ENCODE measurements at places on chromosomes 2 and 18.

GRCh38 chr2:170883683-170884082 lies 45.4 kb upstream of the GORASP2 start:
- DNase-seq = no peak

DNA sequence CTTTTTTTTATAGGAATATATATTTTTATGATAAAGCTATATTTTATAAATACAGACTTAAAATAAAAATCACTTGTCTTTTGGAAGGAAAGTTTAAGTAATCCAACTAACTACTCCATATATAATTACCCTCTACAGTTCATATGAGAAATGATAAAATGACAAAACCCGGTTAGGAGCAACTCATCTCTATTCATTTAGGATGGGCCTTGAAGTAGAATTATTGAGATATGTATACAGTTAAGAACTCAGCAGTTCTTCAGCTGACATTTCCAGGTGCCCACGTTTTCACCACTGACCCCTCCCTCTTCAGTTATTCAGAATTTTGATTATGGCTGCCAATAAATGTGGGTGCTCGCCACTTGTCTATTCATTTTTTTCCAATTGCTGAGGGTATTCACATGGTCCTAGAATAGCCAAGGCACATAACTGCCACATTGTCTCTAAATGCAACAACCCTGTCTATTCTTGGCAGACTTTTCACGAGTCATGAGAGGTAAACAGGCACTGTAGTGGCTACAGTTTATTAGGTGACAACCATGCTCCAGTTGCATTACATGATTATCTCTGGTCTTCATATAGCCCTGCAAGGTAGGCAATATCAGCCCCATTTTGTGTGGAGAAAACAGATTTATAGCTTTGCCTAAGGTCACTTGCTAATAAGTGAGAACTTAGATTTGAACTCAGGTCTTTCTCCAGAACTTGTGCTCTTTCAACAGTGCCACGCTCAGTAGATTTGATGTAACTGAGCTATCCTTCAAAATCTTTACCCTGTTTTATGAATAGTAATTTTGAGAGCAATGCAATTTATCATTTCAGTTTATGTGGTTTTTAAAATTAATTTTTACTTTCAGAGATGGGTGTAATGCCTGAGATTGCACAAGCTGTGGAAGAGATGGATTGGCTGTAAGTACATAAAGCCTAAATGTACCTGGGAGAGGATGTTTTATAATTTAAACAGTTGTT lies 2.9 kb downstream of the DDX1 start:
- no peak for DNase-seq

DNA sequence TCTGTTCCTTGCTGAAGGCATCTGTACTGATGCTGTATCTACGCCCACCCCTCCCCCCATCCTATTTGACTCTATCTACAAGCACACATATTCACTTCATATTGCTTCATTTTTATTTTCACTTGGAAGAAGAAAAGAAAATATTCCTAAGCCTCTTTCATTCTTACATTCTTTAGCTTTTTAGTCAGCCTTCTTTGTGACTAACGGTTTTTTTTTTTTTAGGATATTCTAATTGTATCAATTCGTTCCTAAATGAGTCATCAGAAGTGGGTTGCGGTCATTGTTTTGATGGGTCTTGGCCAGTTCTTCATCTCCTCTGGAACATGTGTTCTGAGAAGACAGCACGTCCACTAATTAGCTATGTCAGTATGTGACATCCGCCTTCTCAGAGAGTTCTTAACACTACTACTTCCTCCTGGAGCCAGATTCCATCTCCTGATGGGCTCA lies 88.7 kb downstream of the MYO1B start:
- DNase-seq = no peak

DNA sequence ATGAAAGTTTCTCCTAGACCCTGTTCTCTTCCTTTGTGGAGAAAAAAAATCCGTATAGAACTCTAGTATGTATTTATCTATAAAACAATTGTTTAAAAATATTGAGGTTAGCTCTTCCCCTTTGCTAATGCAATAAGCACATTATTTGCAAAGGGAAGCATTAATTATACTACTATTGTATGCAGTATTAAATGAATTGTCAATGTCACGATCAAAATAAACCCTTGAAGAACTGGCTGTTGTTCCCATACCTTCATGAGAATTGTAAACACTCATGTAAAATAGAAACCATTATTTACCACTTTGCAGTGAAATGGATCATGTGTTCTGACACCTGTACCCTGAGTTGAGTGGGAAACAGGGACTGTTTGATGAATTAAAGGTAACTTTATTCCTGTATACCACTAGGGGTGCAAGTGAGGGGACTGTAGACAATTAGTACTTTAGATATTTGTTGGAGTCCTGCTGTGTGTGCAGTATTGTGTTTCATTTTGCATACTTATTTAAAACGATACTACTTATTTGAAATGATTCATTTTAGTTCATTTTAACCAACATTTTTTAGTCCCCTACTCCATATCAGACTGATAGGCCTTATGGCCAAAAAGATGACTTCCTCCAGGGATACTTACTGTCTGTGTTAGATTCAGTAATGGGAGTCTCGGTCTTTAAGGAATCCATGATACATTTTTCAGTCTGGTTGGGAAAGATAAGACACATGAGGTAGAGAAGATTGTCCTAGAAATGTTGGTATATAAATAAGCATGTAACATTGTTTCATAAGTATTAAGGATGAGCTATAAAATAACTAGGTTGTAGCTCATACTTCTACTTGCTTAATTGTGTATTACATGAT lies 7.9 kb downstream of the PKP4 start:
- peak; percentile 56 for DNase-seq

- no peak for DNase-seq
Measured at GRCh38 chr18:6891788-6892187, 162.3 kb downstream of the ARHGAP28 start.

DNA sequence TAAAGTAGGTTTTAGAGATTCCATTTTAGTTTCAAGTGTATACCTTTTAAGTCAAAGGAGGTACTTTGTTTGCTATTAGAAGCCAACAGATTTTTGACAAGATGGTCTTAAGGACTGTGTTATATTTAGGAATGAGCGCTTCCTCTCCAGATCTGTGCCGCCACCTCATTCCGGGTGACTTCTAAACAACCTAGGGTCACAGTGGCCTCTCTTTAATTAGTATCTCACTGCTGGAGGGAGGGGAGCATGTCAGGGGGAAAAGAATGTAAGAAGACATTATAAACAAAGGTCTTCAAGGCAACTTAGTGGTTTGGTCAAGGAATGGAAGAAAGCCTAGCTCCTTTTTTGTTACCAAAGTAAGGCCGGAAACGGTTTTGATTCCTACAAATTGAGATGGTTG lies 67.0 kb downstream of the RBMS1 start:
- DNase-seq = no peak

DNA sequence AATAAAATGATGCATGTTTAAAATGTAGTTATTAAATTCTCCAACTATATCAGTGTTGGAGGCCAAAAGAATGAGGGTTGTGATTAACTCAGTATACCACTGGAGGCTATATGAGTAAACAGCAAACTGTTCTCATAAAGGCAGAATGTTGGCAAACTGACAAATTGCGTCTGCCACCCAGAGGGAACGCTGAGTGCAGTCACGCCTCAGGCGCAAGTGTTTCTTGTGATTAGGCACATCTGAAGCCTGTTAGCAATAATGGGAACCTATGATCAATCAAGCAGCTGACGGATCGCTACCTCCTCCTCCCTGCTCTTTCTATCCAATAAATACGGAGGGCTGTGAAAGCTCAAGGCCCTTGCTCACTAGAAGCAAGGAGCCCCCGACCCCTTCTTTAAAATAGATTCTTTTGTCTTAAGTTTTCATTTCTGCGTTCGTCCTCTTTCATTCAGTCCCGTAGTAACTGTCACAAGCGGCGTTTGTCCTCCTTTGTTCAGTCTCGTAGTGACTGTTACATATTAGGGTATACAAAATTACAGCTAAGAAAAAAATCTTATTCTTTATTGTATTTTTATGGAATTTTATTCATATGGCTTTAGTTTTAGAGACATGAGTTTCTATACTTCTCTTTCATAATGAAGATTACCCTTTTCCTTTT lies 16.3 kb upstream of the RMND5A start:
- no peak for DNase-seq

- no peak for DNase-seq
Measured at GRCh38 chr18:7575465-7576028, 8.4 kb downstream of the PTPRM start.

- no peak for DNase-seq
Measured at GRCh38 chr2:233824373-233824772, 30.0 kb downstream of the HJURP start.

DNA sequence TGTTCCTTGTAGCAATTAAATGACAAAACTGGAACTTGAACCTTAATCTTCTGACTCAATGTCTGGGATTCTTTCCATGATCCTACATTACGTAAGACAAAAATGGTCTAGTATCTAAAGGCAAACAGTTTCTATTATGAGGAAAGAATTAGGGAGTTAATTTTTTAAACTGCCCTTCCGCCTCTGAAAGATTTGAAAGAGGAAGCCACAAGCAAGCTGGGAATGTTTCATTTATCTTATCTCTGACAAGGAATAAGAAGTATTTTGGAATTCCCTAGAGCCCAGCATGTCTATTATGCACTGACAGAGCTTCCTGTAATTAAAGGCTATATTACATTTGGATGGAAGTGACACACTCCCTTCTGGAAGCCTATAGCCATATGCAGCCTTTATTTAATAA lies 558.8 kb upstream of the CDH2 start:
- no peak for DNase-seq

DNA sequence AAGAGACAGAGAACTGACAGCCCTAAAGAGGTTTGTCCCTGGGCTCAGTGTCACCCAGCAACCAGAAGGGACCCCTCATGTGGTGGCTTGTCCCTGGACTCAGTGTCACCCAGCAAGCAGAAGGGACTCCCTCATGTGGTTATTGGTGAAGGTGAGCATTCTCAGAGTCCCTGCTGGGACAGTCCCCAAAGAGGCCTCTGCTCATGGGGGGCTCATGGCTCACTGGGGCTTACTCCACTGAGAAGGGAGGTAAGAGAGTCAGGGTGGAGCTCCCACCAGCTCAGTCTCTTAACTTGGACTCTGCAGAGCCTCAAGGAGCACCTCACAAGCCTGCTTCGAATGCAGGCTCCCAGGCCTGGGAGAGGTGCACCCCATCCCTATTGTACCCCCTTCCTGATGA lies 145.2 kb upstream of the COPS8 start:
- no peak for DNase-seq

DNA sequence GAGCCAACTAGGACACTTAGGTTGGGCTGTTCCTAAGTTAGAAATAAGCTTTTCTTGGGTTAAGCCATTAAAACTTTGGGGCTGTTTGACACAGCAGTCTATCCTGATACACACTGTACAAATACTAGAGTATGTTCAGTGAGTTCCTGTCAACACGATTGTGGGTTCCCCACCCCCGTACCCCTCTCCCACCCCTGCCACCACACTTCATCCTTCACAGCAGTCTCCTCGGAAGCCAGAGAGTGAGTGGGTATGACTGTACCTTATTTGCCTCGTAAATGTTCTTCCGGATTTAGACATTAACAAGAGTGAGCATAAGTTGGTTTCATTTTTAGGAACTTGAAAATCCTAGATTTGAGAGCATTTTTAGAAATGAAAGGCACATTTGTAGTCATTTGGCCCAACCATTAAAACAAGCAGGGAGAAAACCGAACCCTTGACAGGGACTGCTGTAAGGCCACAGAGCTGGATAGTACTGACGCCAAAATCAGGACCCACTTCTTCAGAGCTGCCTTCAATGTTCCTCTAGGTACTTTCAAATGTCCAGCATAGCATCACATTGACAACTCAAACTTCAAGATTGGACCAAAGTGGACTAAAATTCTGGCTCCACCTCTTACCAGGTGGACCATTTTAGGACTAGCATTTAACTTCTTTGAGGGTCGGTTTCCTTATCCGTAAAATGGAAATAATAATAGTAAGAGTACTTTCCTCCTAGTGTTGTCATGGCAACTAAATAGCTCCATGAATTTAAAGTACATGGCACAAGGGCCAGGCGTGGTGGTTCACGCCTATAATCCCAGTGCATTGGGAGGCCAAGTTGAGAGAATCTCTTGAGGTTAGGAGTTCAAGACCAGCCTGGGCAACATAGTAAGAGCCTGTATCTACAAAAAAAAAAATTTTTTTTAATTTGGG lies 166.3 kb upstream of the SERTAD2 start:
- no peak for DNase-seq

- DNase-seq = no peak
Measured at GRCh38 chr18:65425366-65425765, 325.4 kb upstream of the CDH7 start.

DNA sequence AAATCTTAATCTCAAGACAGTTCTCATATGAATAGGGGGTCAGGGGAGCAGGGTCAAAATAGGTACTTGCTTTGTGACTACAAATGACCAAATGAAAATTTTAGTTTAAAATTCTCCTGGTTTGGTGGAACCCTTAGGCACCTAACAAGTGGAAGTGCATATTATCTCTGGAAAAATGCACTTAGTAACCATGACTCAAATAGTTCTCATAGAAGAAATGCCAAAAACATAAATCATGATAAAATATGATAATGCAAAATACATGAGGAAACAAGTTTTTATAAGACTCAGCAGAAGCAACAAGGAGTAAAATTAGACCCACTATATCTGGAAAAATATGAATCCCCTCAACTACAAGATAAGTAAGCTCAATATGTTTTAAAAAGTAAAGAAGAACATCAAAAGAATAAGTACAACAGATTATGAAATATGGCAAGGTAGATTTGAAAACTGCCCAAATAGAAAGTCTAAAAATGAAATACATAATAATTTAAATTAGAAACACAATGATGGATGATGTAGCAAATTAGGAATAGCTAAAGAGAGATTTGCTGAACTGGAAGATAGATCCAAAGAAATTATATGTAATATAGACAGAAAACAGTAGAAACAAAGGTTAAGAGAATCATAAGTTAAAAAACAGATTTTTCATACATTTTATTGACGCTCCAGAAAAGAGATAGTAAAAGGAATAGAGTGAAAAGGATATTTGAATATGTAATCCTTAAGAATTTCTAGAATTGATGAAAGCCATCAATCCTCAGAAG lies 308.3 kb downstream of the SETBP1 start:
- DNase-seq = no peak

DNA sequence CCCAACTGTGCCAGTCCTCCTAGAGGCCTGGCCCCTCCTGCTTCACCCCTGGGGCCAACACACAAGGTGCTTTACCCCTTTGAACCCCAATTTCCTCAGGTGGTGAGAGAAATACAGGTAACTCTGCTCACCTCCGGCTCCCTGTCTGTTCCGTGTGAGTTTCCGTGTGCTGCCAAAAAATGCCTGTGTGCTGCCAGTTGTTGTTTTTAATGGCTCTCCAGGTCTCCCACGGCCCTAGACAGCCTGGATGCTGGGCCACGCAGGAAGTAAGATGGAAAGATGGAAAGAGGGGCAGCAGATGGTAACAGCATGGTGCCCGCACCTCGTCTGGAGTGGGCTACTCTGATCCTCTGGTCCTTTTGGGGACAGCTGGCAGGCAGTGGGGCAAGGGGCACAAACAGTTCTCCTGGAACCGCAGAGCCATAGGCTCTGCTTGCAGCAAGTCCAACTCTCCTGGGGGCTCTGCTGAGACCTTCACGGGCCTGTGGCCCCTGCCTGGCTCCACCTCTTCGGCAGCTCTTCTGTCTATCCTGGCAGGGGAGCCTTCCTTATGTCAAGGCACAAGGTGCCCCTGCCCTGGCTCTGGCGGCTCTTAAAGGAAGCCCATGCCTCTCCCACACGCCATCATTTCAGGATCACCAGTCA lies 4.3 kb upstream of the ARHGEF4 start:
- DNase-seq = no peak
